ENCODE measurements at places on chromosomes 3 and 15. TPM values are rescaled to one million over a fixed set of nuclear protein-coding genes. Genes with fewer than 3 reads are reported as not detected.

- DNase-seq, result no peak
These were observed 25.5 kb upstream of the FLNB start for GRCh38 chr3:57982561-57983243.

The BNIP2 gene
- total RNA-seq, result 159 TPM

DNA sequence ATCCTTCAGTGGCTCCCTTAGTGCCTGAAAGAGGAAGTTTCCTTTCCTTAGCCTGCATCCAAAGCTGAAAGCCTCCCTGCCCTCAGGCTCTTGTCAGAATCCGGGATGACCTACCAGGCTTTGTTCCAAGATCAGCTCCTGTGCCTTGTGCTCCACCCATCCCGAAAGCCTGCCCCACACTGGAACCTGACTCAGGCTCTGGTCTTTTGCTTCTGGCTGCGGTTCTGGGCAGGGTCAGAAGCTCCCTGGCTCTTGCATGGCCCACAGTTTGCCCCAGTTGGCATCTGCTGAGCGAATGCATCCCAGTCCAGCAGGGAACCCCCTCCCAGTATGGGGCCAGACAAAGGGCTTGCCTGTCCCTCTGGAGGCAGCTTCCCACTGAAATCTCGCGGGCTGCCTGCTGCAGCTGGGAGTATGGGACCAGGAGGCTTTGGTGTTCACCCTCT, 25.9 kb upstream of the KIF23 start:
- peak; percentile 95 for DNase-seq

- DNase-seq, result no peak
These were observed 129.7 kb downstream of the NTRK3 start for GRCh38 chr15:88126695-88127431.

DNA sequence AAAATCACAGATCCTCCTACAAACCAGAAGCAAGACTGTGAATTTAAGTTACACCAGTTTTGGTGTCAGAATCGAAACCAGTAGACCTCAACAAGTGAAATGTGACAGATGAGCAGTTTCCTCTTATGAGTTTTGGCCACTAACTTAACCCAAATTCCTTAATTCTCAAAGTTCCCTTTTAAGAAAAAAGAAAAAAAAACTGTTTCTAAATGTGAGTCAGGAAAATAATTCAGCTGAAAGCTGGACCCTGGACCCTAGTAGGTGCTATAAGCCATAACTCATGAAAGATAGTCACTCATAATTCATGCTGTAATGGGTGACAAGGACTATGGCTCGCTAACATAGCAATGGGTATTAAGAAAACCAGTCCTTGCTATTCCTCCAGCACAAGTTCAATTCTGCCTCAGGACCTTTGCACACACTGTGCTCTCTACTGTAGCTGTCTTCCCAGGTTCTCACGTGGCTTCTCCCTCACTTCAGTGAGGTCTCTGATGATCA, 9.0 kb upstream of the THRB start:
- no peak for DNase-seq

The SEMA3G gene
- total RNA-seq, result 0.12 TPM

The SPATA12 gene
- total RNA-seq, result not detected

GRCh38 chr3:150236316-150237082, 171.6 kb upstream of the TSC22D2 start:
- DNase-seq, result peak; percentile 80

GRCh38 chr3:33117461-33117860, 3.6 kb downstream of the CRTAP start:
- DNase-seq, result no peak

The CRTC3 gene
- total RNA-seq, result 10.7 TPM

- DNase-seq, result peak; percentile 34
These were observed 29.6 kb downstream of the PSTPIP1 start for GRCh38 chr15:77024273-77025082.

- DNase-seq, result no peak
These were observed 564 bp upstream of the GRM7 start for GRCh38 chr3:6860149-6860953.

GRCh38 chr3:98038876-98039275, 3.8 kb upstream of the GABRR3 start:
- DNase-seq, result no peak

DNA sequence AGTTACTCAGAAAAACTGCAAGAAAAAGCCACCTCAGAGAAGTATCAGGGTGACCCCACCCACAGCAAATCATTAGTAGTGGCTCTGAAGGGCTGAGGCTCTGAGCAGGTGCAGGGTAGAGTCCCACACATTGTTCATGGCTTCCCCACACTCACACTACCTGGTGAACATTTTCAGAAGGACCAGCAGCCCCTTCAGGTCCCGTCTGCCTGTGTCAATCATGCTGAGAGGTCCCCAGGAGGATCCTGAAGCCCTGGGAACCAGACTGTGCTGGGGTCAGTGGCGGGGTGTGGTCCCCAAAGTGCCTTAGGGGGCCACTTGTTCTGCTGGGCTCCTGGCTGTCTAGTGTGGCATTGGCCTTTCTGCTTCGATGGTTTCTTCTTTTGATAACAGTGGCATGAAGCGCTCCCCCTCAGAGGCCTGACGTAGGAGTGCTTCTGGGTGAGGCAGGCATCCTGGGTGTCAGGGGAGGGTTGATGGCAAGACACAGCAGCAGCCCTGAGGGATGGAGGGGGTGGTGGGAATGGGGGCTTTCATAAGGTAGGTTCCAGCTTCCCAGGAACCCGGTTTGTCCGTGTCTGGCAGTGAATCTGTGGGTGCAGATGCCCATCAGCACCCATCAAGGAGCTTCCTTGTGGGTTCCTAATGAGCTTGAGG, 19.0 kb upstream of the FANCD2 start:
- no peak for DNase-seq

- no peak for DNase-seq
These were observed 9.9 kb upstream of the CEMIP start for GRCh38 chr15:80769153-80769828.

GRCh38 chr3:34202975-34203374, 404.5 kb downstream of the PDCD6IP start:
- DNase-seq, result no peak

The LMOD3 gene
- total RNA-seq, result not detected

DNA sequence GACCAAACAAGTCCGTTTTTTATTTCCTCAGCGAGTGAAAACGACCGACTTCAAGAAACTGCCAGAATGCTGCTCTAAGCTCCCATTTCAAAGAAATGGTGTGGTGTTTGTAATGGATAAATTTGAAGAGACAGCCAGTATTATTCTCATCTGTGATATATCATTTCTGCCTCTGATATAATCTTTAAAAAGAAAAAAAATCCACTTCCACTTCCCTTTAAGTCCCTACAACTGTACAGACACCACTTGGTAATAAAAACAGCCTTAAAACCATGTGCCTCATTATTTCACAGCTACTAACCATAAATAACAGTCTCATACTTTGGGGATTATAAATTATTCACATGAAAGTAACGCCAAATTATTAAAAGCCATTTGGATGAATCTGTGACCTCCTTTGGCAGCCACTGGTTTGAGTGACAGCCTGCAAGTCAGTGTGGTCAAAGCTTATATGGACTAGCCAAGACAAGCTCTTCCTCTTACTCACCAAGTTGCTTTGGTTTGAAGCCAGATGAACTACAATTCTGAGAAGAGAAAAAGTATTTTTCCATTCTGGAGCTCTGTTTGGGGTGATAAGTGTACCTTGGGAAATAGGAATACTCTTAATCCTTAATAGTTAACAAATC, 168.0 kb downstream of the SHOX2 start:
- peak; percentile 33 for DNase-seq

The IL16 gene
- total RNA-seq, result 0.96 TPM

DNA sequence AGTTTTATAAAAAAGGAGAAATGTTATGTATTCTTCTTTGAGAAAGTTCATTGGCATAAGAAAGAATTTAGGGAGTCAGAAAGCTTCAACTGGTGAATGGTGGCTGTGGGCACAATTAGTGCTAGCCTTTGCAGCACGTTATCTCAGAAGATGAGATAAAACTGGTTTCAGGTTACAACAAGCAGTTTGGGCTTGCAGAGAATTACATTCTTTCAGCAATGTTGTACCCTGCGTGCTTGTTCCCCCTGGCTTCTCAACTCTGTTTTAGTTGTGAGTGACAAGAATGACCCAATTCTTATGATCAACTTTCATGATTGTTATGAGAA, 31.6 kb upstream of the ACP3 start:
- no peak for DNase-seq

The VILL gene
- total RNA-seq, result 3.3 TPM

DNA sequence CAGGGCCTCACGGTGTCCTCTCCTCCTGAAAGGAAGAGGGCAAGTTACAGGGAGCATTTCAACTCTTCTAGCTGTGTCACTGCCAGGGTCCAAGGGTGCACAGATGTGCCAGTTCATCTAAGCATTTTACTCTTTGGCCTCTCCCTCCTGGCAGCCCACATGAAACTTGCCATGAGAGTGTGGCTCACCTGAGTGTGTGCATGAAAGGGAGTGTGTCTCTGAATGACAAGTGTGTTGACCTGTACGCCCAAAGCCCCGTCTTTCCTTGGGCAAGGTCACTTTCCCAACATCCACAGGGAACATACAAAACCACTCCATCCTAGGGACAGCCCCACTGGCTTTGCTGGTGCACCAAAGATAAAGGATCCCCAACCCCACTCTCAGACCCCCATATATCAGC, 280.0 kb downstream of the NTRK3 start:
- no peak for DNase-seq

- peak; percentile 84 for DNase-seq
These were observed 31.8 kb upstream of the RASA2 start for GRCh38 chr3:141454906-141455602.

- peak; percentile 32 for DNase-seq
These were observed 1.8 kb downstream of the RCCD1 start for GRCh38 chr15:90956274-90957030.

DNA sequence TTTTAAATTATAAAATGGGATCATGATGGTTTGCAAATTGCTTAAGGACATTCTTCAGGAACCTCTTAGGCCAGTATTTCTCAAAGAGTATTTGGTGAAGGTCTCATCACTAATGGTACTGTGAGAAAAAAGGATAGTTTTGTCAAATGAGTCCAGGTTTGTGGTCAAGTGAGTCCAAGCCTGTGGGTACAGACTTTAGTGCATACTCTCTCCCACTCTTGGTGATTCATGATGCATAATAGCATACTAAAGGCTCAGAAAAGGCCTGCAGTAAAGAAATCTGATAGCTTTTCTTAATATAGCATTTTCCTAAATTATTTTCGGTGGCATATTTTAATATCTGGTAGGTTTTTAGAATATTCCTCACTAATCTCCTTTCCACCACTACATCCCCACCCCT, 20.0 kb downstream of the BOC start:
- DNase-seq, result peak; percentile 91

GRCh38 chr15:28881600-28881999, 4.2 kb upstream of the APBA2 start:
- peak; percentile 8 for DNase-seq

DNA sequence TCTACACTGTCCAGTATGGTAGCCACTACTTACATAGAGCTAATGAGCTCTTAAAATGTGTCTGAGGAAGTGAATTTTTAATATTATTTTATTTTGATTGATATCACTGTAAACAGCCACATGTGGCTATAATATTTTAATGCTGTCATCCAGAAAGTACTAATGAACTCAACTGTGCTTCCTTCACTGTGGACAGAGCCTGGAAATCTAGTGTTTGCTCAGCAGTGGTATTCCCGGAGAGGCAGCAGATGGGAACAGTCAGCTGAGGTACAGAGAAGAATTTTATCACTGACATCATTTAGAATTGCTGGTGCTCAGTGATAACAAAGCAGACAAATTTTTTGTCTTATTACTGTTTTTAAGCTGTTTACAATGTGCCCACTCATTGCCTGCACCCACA, 68.7 kb upstream of the ACP3 start:
- no peak for DNase-seq

Measured in RPMI7951 (cell line).